ENCODE measurements at places on chromosomes 5 and 9.

GRCh38 chr5:57989378-57989777 is 470.5 kb downstream of the PLK2 start:
- peak; percentile 32 for DNase-seq

DNA sequence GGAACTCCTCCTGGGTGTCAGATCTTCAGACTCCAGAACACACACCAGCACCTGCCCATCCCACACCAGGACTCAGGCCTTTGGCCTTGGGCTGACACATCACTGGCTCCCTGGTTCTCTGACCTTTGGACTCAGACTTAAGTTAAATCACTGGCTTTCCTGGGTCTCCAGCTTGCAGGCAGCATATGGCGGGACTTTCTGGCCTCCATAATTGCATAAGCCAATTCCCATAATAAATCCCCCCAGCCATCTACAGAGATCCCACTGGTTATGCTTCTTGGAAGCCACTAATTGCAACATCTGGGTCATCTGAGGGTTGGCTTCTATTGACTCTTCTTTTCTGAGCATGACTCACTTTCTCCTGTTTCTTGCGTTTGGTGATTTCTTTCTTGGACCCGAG is 80.3 kb upstream of the SARDH start:
- no peak for DNase-seq

GRCh38 chr9:28503573-28503972 is 930.3 kb upstream of the C9orf72 start:
- DNase-seq: no peak

- no peak for DNase-seq
Observed at GRCh38 chr5:65630981-65631380, 6.2 kb downstream of the SHLD3 start.

GRCh38 chr9:7154003-7154619 is 396.3 kb downstream of the KDM4C start:
- DNase-seq: no peak

DNA sequence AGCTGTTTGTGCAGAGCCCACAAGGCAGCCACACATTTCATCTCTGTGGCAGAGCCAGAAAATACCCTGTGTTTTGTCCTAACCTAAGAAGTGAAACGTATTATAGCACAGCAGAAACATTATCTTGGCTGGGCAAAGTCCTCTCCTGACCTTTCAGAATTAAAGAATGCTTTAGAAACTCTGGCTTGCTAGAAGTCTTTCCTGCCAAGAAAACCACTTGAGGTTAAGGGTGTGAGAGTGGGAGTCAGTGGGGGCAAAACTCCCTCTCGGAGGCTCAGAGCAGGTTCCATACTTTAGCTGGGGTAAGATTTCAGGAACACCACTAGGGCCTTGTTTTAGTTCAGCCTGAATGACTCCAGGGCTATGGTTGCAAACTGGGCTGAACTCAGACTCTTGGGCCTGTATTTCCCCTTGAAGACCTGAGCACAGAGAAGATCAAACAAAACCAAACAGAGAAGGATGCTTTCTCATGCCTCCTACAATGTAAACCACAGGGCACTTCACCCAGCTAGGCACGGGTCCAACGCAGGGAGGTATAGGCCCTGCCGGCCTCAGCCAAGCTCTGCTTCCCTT is 48.0 kb downstream of the ZNF366 start:
- no peak for DNase-seq

GRCh38 chr9:89457376-89457855 is 40.5 kb downstream of the SEMA4D start:
- DNase-seq: no peak

GRCh38 chr5:56024810-56025150 is 30.0 kb upstream of the IL6ST start:
- no peak for DNase-seq

- DNase-seq: peak; percentile 36
Observed at GRCh38 chr5:17021602-17021932, 85.5 kb upstream of the MYO10 start.

DNA sequence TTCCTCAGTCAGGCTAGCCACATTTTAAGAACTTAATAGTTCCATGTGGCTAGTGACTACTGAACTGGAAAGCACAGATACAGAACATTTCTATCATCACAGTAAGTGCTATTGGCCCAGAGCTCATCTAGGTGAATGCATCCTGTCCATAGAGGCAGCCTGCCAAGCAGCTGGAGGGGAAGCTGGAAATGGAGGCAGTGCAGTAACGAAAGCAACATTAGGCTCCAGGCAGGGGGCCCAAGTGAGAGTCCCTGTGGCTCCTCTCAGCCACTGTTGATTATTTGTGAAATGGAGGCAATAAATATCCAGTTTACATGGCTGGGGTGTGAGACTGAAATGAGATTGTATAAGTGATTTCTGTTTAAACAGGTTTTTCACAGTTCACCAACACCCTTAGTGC is 227.2 kb upstream of the KLF9 start:
- DNase-seq: no peak

DNA sequence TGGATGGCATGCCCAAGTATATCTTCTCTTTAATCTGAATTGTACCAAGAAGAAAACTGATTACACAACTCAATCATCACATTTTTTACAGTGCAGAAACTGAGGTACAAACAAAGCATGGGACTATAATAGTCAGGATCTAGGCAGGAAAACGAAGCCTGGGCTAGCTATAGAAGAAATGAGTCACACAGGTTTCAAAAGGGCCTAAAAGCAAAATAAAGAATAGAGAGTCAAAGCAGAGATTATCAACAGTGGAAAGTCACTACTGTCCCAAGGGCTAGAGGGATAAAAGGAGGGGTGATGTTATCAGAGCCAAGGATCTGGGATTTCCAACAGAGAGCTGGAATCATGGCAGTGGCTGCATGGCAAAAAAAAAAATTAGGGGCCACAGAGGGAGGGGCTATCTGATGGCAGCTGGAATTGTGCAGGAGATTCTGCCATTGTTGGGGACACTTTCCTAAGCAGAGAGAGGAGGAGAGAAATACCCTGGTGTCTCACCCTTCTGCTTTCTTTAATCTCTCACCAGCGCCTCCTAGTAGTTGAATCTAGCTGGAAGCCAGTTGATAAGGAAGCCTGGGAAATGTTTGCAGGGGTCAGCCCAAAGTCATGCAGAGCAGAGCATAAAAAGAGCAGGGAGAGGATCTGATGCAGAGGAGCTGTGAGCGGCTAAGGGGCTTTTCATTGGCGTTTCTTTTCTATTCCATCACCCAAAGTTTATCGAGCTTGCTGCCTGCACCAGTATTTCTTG is 343.2 kb downstream of the ACTL7B start:
- peak; percentile 5 for DNase-seq

DNA sequence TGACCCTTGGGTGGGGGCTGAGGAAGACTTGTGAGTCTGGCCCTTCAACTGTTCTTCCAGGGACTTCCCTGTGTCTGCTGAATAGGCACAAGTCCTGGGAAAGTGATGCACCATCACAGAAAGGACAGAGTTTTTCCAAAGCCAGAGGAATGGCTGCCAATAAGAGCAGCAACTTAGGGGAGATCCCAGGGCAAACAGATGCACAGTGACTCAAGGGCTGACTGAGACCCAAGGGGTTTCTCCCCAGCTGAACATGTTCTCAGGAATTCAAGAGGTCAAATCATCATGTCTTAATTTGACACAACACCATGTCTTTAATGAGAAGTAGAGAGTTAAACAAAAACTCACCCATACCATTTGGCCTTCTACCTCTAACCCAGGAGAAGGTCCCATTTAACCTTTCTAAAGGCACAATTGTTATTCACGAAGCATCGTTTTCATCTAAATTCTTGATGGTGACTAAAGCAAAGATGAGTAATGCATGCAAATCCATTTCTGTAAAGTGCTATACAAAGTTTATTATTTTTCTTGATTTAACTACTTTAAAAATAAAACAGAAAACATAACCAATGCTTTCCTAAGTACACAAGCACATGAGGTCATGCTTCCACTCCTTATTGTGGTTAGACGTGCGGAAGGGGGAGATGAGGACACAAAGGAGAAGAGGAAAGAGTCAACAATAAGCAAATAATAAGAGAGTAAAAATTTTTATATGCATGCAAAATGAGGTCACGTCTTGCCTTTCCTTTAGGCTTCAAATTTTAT is 324.1 kb downstream of the PLK2 start:
- DNase-seq: peak; percentile 45

GRCh38 chr5:139825690-139826089 is 30.1 kb downstream of the PSD2 start:
- no peak for DNase-seq

DNA sequence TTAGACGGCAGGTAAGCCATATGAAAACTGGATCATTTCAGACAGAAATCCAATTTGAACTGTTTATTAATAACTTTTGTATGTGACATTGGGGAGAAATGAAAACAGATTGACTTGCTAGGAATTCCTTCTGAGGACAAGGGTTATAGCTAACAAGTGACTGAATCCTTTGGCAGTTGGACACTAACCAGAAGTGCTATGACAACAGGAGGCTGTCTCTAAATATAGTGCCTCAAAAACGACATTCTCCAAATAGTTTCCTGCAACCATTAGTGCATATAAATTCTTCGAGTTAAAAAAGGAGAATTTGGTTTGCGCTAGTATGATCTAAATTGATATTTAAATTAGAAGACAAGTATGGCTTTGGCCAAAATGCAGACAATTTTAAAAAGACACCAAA is 338.6 kb downstream of the PTPRD start:
- no peak for DNase-seq

DNA sequence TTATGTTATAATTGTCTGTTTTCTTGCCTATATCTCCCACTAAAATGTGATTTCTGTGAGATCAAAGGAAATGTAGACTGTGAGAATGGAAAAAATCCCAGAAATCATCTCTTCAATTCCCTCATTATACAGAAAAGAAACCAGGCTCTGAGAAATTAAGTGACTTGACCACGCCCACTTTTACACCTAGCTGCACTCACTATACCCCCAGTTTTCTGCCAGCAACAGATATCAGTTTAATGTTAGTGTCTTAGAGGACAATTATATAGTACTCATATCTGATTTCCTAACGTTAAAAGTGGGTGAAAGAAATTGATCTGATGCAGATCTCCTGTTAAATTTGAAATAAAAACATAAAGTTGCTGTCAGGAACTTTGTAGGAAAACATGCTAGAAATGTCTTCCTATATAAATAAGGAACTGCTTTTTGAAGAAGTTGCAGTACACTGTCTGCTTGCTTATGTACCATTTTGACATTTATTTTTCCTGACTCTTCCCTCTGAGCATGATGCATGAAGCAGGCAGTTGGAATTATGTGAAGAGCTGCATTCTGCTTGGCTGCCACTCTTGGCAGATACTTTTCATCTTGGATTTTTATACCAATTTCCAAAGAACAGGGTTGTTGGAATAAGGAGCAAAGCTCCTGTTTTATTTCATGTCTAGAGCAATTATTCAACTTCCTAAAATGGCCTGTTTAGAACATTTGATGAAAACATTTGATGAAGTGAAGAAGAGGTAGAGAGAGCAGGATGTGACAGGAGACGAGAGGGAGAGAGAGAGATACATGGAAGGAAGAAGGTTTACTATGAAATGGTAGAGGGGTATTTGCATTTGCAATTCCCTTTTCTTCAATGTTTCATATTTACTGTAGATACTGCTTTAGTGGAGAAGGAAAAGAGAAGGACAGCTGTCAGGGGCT is 57.3 kb upstream of the RICTOR start:
- no peak for DNase-seq

GRCh38 chr9:114002986-114003350 is 75.1 kb downstream of the AMBP start:
- no peak for DNase-seq

GRCh38 chr9:136762915-136763648 is 1.2 kb downstream of the LCN15 start:
- peak; percentile 35 for DNase-seq

- DNase-seq: no peak
Observed at GRCh38 chr5:167595196-167595595, 696.2 kb upstream of the WWC1 start.

DNA sequence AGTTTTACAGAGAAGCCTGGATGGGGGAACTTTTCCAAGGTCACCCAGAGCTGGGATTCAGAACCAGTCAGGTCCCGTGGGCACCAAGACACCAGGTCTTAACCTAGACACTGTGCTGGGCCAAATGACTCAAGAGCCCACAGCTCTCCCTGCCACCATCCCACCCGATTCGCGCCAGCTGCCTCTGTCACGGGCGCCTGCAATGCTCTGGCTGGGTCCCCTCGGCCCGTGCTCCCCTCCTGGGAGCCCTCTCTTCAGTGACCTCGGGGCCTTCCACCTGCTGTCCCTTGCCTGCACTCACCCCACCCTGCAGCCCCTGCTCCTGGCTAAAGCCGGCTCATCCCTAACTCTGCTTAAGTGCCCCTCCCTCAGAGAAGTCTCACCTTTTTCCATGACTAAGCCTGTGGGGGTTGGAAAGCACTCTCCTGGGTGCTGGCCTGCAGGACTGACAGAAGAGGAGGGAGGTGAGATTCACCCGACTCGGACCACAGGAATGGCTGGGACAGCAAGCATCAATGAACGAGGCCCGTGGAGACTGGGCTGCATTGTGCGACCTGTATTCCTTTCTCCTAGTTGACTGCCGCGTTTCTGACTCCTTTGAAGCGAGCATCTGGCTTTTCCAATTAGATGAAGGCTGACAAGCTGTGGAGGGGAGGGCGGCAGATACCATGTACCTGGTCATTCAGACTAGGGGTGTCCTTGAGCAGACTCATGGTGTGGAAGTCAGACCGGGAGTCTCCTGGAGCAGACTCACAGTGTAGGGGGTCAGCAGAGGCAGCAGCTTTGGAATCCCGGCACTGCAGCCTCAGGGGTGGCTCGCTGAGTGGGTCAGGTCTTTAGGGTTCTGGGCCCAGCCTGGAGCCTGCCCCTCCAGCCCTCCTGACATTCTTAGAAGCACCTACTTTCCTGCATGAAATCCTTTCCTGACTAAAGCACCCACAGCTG is 5.8 kb upstream of the IL4 start:
- no peak for DNase-seq

- peak; percentile 67 for DNase-seq
Observed at GRCh38 chr5:109652096-109652495, 37.6 kb upstream of the MAN2A1 start.

GRCh38 chr9:3526997-3527940 is 1.5 kb upstream of the RFX3 start:
- peak; percentile 40 for DNase-seq

- peak; percentile 27 for DNase-seq
Observed at GRCh38 chr9:126664900-126665643, 51.3 kb downstream of the LMX1B start.

GRCh38 chr9:136137321-136138265 is 18.9 kb upstream of the TMEM250 start:
- no peak for DNase-seq

- DNase-seq: no peak
Observed at GRCh38 chr9:20732118-20732517, 48.1 kb downstream of the FOCAD start.

- no peak for DNase-seq
Observed at GRCh38 chr5:147751-148150, 43.5 kb upstream of the LRRC14B start.

GRCh38 chr5:166270712-166271111 is 2020.7 kb upstream of the WWC1 start:
- DNase-seq: no peak

Data from adipocyte (in vitro differentiated cells).